ENCODE measurements at places on chromosomes 16 and 17. TPM values are rescaled to one million over a fixed set of nuclear protein-coding genes. Genes with fewer than 3 reads are reported as not detected.

CTF1 gene
- total RNA-seq, result 0.39 TPM

TNK1 gene
- 0.78 TPM for total RNA-seq

SNX11 gene
- total RNA-seq, result 6.4 TPM

NME4 gene
- total RNA-seq, result 72.3 TPM

RNU2-1 gene
- not detected for total RNA-seq

CMTM2 gene
- total RNA-seq, result not detected

KRT32 gene
- total RNA-seq, result not detected

CTRB2 gene
- total RNA-seq, result not detected

SLFN14 gene
- not detected for total RNA-seq

PIRT gene
- not detected for total RNA-seq

GPATCH8 gene
- 10.9 TPM for total RNA-seq

PROCA1 gene
- total RNA-seq, result 1.1 TPM

SLC2A4 gene
- not detected for total RNA-seq

CCDC200 gene
- not detected for total RNA-seq
